ENCODE measurements at places on chromosomes 12 and 14. TPM values are rescaled to one million over a fixed set of nuclear protein-coding genes. Genes with fewer than 3 reads are reported as not detected.
A peak's percentile ranks its signal among the peaks of the same experiment; 100 is the strongest.

PSME2 gene
- total RNA-seq: 173 TPM

ASB2 gene
- total RNA-seq: not detected

NTS gene
- total RNA-seq: 1.2 TPM

TDRD9 gene
- not detected for total RNA-seq

FNTB gene
- 20.0 TPM for total RNA-seq

DNA sequence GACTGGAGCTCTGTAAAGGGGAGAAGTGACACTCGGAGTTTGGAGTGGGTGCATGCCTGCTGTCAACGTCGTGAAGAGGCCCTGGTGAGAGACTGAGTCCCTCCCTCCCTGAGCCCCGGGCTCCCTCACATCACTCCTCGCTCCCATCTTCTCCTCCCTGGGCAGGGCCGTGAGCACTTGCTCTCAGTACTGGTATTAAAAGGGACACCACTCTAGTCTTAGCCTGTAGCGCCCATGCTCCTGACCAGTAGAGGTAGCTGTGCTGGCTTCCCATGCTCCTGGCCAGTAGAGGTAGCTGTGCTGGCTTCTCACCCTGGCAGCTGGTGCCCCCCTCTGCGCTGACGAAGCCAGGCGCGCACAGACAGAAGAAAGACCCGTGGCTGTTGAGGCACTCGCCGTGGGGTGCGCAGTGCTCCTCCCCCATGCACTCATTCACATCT, 14.7 kb downstream of the ISCA2 start:
- no peak for DNase-seq
- H3K27me3 ChIP-seq: no peaks in the 10 kb centered on the region
- H3K4me1 ChIP-seq: peaks cover 26% of the 10 kb centered on the region
- no peak overlapping the region for H3K4me3 ChIP-seq
- H3K27ac ChIP-seq: no peak overlapping the region

DNA sequence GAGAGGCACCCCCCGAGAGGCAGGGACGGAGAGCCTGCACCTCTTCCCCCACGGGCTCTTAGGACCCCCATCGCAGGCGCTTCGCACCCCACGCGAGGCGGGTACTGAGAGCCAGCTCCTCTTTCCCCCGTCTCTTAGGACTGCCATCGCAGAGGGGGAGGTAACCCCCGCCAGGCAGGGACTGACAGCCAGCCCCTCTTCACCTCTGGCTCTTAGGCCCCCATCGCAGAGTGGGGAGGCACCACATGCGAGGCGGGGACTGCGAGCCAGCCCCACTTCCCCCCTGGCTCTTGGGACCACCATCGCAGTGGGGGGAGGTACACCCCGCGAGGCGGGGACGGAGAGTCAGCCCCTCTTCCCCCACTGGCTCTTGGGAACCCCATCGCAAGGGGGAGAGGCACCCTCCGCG, 46.1 kb downstream of the DDX11 start:
- H3K27me3 ChIP-seq: peaks cover 10% of the 10 kb centered on the region
- H3K27ac ChIP-seq: no peak overlapping the region
- H3K36me3 ChIP-seq: no peaks in the 10 kb centered on the region
- DNase-seq: no peak
- H3K4me3 ChIP-seq: no peak overlapping the region

DNA sequence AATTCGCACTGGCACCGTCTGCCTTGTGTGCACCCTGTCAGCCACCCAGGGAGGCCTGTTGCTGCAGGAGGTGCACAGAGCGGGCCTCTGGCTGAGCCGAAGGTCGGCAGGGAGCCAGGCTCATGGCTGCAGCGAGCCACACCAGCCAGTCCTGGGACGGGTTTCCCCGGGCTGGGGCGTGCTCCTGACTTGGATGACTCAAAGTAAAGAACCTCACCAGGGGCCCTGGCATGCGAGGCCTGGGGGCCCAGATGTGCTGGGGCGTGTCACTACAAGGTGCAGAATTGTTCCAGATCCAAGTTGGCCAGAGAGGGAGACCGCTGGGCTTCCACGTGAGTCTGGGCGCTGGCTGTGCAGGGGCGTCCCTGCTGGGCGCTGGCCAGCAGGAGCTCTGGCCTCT, 34.5 kb downstream of the FBRSL1 start:
- DNase-seq: peak; percentile 45
- no peaks in the 10 kb centered on the region for H3K27me3 ChIP-seq
- H3K36me3 ChIP-seq: no peaks in the 10 kb centered on the region
- no peak overlapping the region for H3K4me3 ChIP-seq
- H3K27ac ChIP-seq: no peak overlapping the region
